Kidney (tissue), 22 donors: ENCODE measurements at places on chromosomes 11 and 22.

DNA sequence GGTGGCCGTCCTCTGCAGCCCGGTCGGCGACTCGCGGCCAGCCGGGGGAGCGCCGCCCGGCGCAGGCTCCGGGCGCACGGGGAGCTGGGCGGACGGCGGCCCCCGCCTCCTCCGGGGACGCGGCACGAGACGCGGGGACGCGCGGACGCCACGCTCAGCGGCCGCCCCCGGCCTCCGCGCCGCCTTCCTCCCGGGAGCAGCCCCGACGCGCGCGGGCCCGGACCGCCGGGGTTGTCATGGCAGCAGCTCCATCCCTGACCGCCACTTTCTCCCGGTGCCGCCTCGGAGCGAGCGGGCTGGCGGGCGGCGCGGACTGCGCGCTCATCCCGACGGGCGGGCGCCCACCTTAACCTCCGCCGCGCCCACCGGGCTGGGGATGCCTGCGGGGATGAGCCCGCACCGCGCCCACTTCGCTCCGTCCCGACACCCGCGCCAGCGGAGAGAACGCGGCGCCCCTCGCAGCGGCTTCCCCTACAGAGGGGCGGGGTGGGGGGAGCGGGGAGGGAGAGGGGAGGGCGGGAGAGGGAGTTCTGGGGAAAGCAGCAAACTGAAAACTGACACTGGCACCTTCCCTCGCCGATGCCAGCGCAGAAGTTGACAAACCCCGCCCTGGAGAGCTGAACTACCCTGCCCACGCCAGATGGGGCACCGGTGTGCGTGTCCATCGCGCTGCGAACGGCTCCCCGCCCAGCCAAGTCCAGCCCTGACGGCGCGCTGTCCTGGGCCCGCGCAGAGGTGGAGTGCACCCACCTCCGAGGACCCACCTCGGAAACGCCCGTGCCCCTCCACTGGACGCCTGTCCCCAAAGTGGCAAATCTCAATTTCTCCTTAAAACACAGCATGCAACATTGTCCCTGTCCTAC lies 588.4 kb downstream of the OPCML start:
- DNase-seq = peak; percentile 61

DNA sequence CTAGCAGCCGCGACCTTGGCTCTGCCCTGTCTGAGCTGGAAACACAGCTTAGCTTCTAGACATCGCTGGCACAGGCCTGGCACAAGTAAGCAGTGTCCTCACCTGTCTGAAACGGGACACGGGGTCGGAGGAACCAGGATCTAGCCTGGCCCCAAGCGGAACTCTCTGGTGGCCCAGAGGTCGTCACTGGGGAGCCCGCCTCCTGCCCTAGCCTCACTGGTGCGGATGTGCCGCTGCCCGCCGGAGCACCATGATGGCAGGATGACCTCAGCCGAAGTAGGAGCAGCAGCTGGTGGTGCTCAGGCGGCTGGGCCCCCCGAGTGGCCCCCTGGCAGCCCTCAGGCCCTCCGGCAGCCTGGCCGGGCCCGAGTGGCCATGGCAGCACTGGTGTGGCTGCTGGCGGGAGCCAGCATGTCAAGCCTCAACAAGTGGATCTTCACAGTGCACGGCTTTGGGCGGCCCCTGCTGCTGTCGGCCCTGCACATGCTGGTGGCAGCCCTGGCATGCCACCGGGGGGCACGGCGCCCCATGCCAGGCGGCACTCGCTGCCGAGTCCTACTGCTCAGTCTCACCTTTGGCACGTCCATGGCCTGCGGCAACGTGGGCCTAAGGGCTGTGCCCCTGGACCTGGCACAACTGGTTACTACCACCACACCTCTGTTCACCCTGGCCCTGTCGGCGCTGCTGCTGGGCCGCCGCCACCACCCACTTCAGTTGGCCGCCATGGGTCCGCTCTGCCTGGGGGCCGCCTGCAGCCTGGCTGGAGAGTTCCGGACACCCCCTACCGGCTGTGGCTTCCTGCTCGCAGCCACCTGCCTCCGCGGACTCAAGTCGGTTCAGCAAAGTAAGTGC lies 871 bp downstream of the SLC35E4 start:
- peak; percentile 12 for DNase-seq

- DNase-seq = no peak
Measured at GRCh38 chr11:45264839-45265515, 21.2 kb downstream of the SYT13 start.

DNA sequence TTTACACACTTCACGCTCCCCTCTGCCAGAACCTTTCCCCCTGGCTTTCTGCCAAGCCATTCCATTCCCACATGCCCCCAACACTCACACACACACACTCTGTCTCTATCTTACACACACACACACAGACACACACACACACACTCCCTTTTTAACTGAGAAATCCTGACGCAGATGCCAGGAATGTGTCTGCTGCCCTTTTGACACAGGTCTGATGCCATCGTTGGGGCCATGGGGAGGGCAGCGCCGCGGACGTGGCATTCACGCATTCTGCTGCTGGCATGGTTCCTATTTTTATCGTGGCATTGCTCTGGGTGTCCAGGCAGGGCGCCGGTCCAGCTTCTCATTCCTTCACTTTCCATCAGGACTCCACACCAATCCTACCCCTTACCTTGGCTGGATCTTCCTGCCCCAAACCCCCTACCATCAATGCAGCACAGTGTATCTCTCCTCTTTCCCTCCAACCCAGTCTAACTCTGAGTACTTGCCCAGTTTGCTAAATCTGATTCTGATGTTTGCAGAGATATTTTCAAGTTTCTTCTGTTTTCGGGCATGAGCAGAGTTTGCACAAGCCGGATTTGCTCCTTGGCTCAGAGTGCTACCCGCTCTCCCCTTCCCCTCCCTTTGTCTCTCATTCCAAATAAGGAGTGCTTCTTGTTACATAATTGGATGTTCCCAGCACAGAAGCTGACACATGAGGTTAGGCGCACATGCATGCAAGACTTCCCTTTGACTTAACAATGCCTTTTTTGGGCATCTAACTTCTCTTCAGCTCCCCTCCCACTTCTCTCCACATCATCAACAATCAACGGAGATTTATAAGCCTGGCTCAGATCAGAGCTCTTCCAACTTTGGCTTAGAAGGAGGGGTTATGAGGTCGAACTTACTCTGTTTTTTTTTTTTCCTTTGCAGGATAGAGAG lies 18.8 kb downstream of the SNX19 start:
- DNase-seq = no peak

GRCh38 chr11:26698224-26698623 lies 23.6 kb downstream of the SLC5A12 start:
- no peak for DNase-seq

GRCh38 chr11:43919852-43920597 lies 22.4 kb upstream of the C11orf96 start:
- no peak for DNase-seq

- DNase-seq = peak; percentile 46
Measured at GRCh38 chr22:49693416-49693815, 134.3 kb downstream of the BRD1 start.

GRCh38 chr22:40088818-40089217 lies 88.9 kb upstream of the TNRC6B start:
- no peak for DNase-seq

- DNase-seq = no peak
Measured at GRCh38 chr11:122837528-122838346, 563 bp upstream of the CRTAM start.

DNA sequence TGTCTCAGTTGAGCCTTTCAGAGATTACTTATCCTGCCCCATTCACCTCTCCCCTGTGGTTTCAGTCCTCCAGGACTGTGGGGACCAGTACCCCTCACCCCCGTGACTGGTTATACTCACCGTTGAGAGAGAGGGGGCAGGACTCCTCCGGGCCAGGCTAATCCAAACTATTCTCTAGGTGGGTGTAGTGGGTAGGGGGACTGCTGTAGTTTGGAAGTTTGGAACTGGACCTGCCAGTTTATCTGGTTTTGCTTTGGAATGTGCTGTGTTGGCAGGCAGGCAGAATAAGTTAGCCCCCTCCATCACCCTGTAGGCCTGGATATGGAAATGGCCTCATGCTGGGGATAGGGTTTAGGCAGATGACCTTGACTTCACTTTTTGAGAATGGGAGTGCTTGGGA lies 13.5 kb downstream of the TEAD1 start:
- DNase-seq = peak; percentile 91

DNA sequence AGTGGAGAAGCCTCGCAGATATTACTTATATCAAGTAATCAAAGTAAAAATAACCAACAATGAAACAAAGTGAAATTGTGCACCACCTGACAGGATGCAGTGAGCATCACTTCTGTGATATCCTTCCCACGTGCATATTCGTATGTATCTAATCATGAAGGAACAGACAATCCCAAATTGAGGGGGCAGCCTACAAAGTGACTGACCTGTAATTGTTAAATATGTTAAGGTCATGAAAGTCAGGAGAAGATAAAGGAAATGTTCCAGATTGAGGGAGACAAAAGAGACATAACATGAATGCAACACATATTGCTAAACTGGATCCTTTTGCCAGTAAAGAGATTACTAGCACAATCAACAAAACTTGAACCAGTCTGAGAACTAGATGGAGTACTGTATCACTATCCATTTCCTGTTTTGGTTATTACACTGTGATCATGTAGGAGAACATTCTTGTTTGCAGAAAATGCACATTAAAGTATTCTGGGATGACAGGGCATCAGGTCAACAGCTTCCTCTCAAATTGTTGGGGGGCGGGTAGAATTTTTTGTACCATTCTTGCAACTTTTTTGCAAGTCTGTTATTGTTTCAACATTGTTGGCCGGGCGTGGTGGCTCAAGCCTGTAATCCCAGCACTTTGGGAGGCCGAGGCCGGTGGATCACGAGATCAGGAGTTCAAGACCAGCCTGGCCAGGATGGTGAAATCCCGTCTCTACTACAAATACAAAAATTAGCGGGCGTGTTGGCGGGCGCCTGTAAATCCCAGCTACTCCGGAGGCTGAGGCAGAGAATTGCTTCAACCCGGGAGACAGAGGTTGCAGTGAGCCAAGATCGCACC lies 2.0 kb downstream of the SBF2 start:
- DNase-seq = no peak

GRCh38 chr11:61477727-61478148 lies 30.8 kb upstream of the LRRC10B start:
- peak; percentile 57 for DNase-seq

GRCh38 chr11:47414685-47415070 lies 6.3 kb downstream of the SLC39A13 start:
- no peak for DNase-seq

GRCh38 chr22:22746061-22746962 lies 101.9 kb downstream of the GGTLC2 start:
- no peak for DNase-seq

GRCh38 chr11:72665911-72666472 lies 8.2 kb downstream of the PDE2A start:
- no peak for DNase-seq

- DNase-seq = no peak
Measured at GRCh38 chr22:39773976-39774539, 119.5 kb downstream of the ENTHD1 start.

DNA sequence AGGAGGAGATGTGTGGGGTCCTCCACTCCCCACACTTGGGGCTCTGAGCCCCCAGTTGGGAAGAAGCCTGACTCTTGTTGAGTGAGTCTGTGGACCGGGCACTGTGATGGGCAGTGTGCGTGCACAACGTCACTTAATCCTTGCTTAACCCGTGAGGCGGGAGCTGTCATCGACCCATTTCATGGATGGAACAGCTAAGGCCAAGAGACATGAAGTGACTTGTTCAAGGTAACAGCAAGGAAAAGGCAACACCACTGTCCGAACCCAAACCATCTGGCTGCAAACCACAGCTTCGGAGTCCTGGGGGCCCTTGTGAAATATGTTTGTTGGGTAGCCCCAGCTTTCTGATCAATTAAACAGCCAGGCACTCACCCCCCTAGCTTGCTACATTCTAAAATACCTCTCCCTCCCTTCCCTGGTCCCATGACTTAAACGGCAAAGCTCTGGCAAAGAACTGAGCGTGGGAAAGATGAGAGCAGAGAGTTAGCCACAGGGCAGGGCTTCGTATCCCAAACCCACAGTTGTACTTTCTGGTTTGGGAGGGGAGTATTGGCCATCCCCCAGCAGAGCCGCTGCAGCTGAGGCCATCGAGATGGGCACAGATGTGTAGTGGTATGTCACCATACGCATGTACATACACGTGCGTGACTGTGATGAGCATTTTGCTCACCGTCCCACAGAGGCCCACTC lies 26.3 kb downstream of the FADS2 start:
- no peak for DNase-seq
